ENCODE measurements at places on chromosomes 5 and 9.

- DNase-seq: no peak
Measured at GRCh38 chr9:75376680-75377254, 288.5 kb downstream of the OSTF1 start.

- DNase-seq: no peak
Measured at GRCh38 chr5:142849880-142850279, 79.7 kb downstream of the ARHGAP26 start.

- no peak for DNase-seq
Measured at GRCh38 chr5:15762668-15763067, 262.7 kb downstream of the FBXL7 start.

DNA sequence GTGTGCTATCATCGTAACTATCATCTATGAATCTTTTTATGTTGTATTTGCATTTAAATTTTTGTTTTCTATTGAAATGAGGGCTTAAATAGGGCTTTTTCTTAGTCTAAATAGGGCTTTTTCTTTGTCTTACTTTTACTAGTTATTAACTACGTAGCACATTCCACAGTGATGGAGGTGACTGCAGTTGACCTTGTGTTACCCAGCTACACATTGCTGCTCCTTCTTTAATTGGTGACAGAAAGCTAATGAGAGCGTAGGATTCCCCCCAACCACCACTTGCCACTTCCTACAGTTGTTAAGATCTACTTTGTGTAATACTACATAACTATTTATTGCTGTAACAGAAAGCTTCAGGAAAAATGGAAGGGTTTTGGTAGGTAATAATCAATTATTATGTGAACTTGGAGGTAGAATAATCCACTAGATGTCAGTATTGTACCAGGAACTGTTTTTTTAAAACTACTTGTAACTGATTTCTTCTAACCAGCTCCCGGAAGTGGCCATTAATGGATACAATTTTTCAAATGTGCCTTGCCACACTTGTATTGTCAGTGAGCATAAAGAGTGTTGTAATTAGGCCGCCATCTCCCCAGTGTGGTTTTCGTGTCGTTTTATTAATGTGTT is 18.0 kb downstream of the MTRR start:
- DNase-seq: no peak

- DNase-seq: no peak
Measured at GRCh38 chr9:113187929-113188595, 33.0 kb downstream of the FKBP15 start.

DNA sequence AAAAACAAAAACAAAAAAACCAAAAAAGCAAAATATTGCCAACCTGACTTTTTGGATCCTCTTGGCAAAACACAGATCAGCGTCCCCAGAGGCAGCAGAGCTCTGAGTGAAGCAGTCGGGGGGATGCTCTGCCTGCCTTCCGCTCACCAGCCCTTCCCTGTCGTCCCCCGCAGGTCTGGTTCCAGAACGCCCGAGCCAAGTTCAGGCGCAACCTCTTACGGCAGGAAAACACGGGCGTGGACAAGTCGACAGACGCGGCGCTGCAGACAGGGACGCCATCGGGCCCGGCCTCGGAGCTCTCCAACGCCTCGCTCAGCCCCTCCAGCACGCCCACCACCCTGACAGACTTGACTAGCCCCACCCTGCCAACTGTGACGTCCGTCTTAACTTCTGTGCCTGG is 20.7 kb downstream of the LHX2 start:
- no peak for DNase-seq

DNA sequence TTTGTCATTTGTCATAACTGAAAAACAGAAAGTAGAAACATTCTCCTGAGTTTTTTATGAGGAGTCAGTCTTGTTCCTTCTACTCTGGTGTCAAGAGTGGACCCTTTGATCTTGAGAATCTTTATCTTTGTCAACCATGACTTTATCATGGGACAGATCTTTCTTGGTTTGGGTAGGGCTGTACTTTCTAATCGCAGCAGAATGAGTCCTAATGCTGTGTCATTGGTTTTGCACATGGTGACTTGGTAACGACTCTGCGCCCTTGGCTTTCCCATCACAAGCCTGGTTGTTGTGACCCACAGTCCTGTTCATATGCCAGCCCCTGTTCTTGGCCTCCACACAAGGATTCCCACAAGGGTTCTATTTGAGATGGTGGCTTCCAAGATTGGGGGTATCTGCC is 45.6 kb downstream of the AOPEP start:
- no peak for DNase-seq

DNA sequence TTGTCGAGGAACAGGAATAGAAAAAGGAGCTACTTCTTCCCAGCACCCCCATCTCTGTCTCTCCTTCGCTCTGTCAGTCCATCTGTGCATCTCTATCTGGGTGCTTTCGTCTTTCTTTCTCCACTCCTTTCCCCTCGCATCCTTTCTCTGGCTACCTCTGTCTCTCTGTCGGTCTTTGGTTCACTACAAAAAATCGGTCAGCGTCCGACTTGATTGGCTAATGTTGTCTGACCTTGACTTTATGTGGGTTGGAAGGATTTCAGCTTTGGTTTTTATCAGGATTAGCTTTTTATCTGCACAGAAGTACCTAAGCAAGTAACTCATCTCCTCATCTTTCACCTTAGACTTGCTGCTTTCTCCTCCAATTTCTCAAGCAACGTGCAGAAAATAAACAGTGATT is 575.2 kb upstream of the ZNF462 start:
- DNase-seq: no peak

GRCh38 chr5:3266861-3267260 is 328.8 kb upstream of the IRX1 start:
- DNase-seq: no peak

DNA sequence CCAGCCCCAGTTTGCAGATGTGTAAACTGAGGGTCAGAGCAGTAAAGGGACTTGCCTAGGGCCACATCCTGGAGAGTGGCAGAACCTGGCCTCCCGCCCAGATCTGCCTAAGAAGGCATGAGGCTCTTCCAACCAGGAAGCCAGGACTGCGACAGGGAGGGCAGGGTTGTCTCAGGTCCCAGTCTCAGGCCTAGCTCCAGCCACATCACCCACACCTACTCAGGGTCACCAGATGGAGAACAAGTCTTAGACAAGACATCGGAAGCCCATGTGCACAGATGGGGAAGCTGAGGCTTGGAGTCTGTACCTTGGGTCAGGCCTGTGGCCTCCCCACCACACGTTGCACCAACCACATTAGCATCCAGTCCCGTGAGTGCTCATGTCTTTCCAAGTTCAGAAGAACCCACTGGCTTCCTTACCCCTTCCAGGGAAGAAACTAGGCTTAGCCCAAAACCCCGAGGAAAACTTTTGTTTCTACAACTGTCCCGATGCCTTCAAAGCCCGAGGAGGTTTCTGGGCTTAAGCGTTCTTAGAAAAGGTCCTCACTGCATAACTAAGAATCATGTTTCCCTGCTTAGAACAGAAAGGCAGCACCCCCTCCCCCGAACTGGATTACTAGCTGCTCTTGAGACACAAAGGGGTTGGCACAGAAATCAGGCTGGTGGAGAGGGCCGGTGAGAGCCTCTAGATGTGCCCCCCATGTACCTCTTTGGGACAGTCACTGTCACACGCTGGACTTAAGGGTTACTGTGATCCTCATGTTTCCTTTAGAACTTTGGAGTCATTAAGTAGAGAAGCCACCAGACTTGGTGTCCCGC is 2.2 kb downstream of the FAM78A start:
- DNase-seq: no peak

GRCh38 chr9:134867917-134868750 is 12.5 kb upstream of the FCN2 start:
- DNase-seq: no peak

DNA sequence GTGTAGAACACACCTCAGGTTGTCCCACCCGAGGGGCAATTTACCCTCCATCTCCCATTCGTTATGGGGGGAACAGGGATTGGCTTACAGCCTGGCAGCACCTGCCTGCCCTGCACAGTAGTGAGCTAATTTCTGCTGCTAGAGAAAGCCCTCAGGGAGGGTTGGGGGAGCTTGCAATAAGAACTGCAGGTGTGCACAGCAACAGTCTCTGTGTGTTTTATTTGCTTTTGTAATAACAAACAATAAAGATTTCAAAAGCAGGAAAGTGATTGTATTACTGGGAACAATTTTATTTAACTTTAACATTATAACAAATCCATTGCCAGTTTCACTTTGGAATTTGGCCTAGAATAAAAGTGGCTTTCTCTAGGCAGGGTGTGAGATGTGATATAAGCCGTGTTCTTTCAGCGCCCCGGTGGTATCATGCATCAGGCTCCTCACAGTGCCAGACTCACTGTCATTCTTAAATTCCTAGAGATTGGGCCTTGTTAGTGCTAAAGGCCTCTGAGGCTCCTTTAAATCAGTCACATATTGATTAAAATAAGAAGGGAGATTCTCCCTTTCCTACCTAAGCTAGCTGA is 81.1 kb downstream of the RMI1 start:
- DNase-seq: no peak

GRCh38 chr5:11547730-11548129 is 356.5 kb downstream of the CTNND2 start:
- no peak for DNase-seq

DNA sequence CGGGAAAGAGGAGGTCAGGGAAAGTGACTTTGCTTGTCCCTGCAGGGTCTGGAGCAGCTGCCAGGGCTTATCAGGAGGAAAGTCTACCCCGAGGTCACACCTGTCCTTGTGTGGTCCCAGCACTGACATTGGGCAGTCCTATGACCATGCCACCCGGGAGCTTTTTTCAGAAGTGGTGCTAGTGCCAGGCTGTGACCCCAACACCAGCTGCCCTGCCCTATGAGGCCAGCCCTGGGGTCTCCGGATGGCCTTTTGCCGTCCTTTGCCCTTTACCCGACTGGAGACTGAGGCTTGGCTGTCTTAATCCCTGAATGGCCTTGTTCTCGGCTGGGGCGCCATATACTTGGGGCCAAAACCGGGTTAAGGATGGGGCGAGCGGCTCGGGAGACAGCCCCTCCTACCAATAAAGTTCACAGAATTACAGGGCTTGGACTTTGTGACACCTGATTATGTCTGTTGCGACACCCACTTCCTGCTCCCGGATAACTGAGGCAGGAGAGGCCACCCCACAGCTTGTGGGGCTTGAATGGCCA is 22.2 kb upstream of the SLC9A3 start:
- no peak for DNase-seq

- DNase-seq: no peak
Measured at GRCh38 chr5:10586008-10586407, 22.1 kb downstream of the ANKRD33B start.

DNA sequence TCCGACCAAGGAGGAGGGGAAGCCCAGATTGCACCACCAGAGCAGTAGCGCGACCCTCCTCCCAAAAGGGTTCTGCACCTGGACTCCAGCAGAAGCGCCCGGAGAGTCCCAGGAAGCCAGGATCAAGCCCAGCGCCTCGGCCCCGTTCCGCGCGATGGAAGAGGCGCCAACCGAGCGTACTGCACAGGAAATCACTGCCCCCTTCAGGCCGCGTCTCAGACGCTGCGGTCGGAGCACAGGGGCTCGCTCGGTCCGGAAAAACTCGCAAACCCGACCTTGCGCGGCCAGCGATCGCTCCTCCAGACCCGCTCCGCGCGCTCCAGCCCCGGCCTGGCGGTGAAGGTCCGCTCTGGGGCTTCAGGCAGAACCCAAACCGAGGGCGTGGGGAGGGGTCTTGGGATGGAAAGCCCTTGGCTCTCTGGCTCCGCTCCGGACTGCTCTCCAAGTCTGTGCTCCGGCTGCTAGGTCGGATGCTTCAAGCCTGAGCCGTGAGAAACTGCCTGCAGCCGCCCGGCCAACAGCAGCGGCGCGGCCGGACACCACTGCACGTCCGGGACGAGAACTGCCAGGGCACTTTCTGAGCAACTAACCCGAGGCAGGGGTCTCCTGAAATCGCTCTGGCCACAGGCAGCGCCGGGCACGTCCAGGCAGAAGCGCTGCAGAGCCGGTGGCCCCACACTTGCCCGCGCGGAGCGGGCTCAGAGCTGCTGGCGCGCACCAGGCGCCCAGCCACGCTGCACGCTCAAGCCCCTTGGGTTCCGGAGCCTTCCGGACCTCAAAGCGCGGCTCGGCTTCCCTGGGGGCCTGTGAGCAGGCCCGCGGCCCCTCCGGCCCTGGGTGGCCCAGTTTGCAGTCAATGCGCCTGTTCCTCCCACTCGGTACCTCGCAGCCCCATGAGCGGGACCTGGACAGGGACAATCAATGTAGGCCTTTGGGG is 1.3 kb downstream of the GABBR2 start:
- DNase-seq: peak; percentile 25

GRCh38 chr9:70995511-70995910 is 125.9 kb downstream of the TRPM3 start:
- no peak for DNase-seq
